ENCODE measurements at places on chromosomes 5 and 9. TPM values are rescaled to one million over a fixed set of nuclear protein-coding genes. Genes with fewer than 3 reads are reported as not detected.

Gene ADAMTS16
- total RNA-seq, result 12.3 TPM

Gene ZNF367
- 6.7 TPM for total RNA-seq

Gene LIX1
- total RNA-seq, result 40.5 TPM

Gene C9orf43
- 0.88 TPM for total RNA-seq

Gene ZNF462
- total RNA-seq, result 47.6 TPM

Gene SLC25A2
- not detected for total RNA-seq

Gene GTF3C5
- total RNA-seq, result 57.5 TPM

Gene ENG
- total RNA-seq, result 6.3 TPM

Gene GKAP1
- total RNA-seq, result 15.9 TPM

Gene CD74
- total RNA-seq, result 96.3 TPM

Gene NCS1
- total RNA-seq, result 95.2 TPM

DNA sequence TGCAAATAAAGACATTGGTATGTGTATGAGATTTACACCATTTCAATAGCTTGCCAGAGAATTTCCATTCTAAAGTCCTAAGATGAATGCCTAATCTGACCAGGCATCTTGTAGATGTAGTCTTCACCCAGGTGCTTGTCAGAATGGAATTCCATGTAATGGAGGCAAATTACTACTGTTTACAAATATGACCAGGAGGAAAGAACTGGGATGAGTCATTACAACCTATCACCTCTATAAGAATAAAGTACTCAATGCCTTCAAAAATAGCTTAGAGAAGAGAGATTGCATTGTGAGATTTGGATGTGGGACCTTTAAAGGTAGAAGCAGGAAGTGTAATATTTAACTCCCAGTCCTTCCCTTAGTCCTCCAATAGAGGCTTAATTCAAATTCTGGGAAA, 507.0 kb upstream of the PTGER4 start:
- no peak overlapping the region for H3K27ac ChIP-seq
- DNase-seq, result no peak
- no peaks in the 10 kb centered on the region for H3K36me3 ChIP-seq
- H3K27me3 ChIP-seq, result no peaks in the 10 kb centered on the region
- H3K4me3 ChIP-seq, result no peak overlapping the region

- peaks cover 18% of the 10 kb centered on the region for H3K36me3 ChIP-seq
- no peaks in the 10 kb centered on the region for H3K27me3 ChIP-seq
- H3K4me1 ChIP-seq, result no peaks in the 10 kb centered on the region
These were observed 16.7 kb downstream of the ATPSCKMT start for GRCh38 chr5:10233011-10233410.

- H3K4me3 ChIP-seq, result no peak overlapping the region
- no peak for DNase-seq
- H3K36me3 ChIP-seq, result no peaks in the 10 kb centered on the region
- H3K27me3 ChIP-seq, result no peaks in the 10 kb centered on the region
These were observed 17.2 kb downstream of the EBF1 start for GRCh38 chr5:159082474-159082873.

DNA sequence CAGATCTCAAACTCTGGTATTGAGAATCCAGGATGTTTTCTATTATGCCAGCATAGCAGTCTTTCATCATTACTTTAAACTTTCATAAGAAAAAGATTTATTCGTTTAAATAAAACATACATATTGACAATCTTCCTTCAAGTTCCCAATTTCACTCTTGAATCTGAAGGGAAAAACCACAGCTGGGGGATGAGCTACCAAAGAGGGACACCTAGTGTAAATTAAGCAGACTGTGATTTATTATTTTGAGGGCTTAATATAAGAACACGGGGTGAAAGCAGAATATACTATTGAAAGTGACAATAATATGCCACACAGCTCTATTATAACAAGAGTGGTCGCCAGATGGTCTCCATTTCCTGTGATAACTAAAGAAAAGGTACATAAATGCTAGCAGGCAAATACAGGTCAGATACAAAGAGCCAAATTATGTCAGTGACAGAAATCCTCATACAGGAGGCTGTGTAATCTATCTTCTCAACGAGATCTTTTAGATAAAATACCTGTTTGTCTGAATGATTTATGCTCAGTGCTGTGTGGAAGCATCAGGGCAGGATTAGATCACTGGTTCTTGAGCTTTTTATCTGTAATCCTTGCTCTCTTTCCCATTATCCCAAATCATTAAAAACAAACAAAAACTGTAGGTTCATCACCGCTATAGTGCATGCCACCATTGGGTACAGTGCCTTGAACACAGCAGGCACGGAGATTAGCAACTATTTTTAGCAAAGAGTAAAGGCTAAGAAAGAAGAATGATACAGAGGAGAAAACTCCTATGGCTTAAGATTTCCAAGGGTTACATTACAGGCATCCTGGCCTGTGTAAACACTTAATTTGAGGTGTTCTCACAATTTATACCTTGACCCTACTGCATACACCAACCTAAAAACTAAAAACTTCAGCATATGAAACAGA, 116.6 kb downstream of the DROSHA start:
- H3K27me3 ChIP-seq, result no peaks in the 10 kb centered on the region
- no peak overlapping the region for H3K27ac ChIP-seq
- H3K36me3 ChIP-seq, result peaks cover 15% of the 10 kb centered on the region
- peaks cover 6% of the 10 kb centered on the region for H3K4me1 ChIP-seq
- H3K4me3 ChIP-seq, result no peak overlapping the region

- no peak for DNase-seq
- H3K27ac ChIP-seq, result no peak overlapping the region
- H3K4me3 ChIP-seq, result no peak overlapping the region
- peaks cover 67% of the 10 kb centered on the region for H3K36me3 ChIP-seq
These were observed 25.4 kb downstream of the EXOC3 start for GRCh38 chr5:468401-468800.

- no peak for DNase-seq
- H3K4me1 ChIP-seq, result peaks cover 15% of the 10 kb centered on the region
- no peaks in the 10 kb centered on the region for H3K36me3 ChIP-seq
- H3K27me3 ChIP-seq, result peaks cover 68% of the 10 kb centered on the region
- no peak overlapping the region for H3K27ac ChIP-seq
These were observed 27.4 kb downstream of the LHX2 start for GRCh38 chr9:124038790-124039633.

GRCh38 chr9:108049671-108050494, 560.3 kb upstream of the KLF4 start:
- H3K4me3 ChIP-seq, result no peak overlapping the region
- no peaks in the 10 kb centered on the region for H3K36me3 ChIP-seq
- H3K27ac ChIP-seq, result no peak overlapping the region

GRCh38 chr9:122479062-122479461, 1.3 kb upstream of the OR1J1 start:
- peaks cover 5% of the 10 kb centered on the region for H3K27me3 ChIP-seq
- no peak overlapping the region for H3K27ac ChIP-seq
- H3K4me1 ChIP-seq, result no peaks in the 10 kb centered on the region
- H3K4me3 ChIP-seq, result no peak overlapping the region
- DNase-seq, result peak; percentile 21

DNA sequence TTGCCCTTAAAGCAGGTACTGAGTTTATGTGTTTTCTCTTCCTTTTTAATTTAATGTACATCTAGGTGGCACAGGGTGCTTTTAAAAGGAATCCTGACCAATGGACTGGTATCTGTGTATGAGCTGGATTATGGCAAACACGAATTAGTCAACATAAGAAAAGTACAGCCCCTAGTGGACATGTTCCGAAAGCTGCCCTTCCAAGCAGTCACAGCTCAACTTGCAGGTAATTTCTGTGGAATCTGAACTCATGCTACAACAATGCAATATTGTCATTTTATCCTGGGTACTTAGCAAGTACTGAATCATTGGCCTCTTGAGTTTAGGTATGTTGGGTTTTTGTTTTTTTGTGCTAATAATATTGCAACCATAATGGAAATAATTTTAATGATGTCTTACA, 14.4 kb upstream of the TMOD1 start:
- no peak overlapping the region for H3K4me3 ChIP-seq
- DNase-seq, result no peak
- no peak overlapping the region for H3K27ac ChIP-seq
- peaks cover 2% of the 10 kb centered on the region for H3K36me3 ChIP-seq
- H3K27me3 ChIP-seq, result no peaks in the 10 kb centered on the region

GRCh38 chr9:20683351-20684034, 566 bp upstream of the FOCAD start:
- peak overlapping the region; percentile 81 for H3K27ac ChIP-seq
- no peaks in the 10 kb centered on the region for H3K27me3 ChIP-seq
- no peaks in the 10 kb centered on the region for H3K36me3 ChIP-seq
- DNase-seq, result no peak

DNA sequence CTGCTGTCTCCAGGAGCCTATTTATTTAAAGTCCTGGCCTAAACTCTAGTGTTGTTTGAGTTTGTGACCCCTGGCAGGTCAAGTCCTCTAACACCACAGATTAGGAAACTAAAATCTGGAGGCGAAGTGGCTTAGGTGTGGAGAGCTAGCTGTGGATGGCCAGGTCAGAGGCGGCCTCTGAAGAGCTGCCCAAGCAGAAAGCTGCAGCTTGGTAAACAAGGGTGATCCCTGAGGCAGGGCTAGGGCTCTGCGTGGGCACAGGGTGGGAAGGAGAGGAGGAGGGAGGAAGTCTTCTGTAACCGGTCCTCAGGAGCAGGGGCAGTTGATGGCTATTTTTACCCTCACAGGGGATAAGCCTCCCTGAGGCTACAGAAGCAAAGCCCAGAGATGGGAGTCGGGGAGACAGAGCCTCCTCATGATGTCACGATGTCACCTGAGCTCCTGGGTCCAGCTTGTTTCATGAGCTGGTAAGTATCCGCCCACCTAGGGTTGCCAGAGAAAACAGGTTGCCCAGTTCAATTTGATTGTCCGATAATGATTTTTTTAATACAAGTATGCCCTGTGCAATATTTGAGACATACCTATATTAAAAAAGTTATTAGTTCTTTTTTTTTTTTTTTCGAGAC, 25.9 kb upstream of the BOD1 start:
- no peaks in the 10 kb centered on the region for H3K27me3 ChIP-seq
- peaks cover 52% of the 10 kb centered on the region for H3K4me1 ChIP-seq
- no peaks in the 10 kb centered on the region for H3K36me3 ChIP-seq
- DNase-seq, result no peak

DNA sequence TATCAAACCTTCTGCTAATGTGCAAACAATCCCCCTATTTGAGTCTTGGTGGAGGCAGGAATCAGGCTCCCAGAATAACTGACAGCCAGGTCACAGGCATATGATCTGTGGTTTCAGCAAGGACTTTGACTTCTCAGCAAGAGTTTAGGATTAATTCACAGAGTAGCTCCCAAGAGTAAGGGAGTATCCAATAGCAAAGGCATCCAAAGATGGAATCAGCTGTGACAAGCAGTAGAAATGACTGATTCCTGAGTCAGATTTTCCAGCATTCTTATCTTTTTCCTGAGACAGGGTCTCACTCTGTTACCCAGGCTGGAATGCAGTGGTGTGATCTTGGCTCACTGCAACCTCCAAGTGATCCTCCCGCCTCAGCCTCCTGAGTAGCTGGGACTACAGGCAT, 108.3 kb downstream of the EPB41L4A start:
- no peak for DNase-seq
- H3K27ac ChIP-seq, result no peak overlapping the region
- no peaks in the 10 kb centered on the region for H3K4me1 ChIP-seq
- H3K27me3 ChIP-seq, result no peaks in the 10 kb centered on the region
- no peaks in the 10 kb centered on the region for H3K36me3 ChIP-seq

DNA sequence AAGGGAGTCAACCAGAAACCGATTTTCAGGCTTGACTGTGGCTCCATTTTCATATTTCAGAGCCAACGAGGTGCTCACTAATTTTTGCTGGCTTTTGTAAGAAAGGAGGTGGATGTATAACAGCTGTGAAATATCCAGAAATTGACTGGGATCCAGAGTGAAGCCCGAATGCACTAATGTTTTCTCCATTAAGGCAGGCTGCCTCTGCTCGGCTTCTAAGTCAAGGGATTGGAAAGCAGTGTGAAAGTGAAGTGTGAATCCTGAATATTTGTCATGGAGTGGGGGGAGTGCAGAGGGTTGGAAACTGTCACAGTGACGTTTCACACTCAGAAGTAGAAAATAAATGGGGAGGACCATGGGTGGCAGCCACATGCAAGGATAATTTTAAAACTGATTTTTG, 237.4 kb downstream of the GOLPH3 start:
- H3K4me1 ChIP-seq, result no peaks in the 10 kb centered on the region
- no peaks in the 10 kb centered on the region for H3K27me3 ChIP-seq
- no peak for DNase-seq
- H3K4me3 ChIP-seq, result no peak overlapping the region
- no peaks in the 10 kb centered on the region for H3K36me3 ChIP-seq

DNA sequence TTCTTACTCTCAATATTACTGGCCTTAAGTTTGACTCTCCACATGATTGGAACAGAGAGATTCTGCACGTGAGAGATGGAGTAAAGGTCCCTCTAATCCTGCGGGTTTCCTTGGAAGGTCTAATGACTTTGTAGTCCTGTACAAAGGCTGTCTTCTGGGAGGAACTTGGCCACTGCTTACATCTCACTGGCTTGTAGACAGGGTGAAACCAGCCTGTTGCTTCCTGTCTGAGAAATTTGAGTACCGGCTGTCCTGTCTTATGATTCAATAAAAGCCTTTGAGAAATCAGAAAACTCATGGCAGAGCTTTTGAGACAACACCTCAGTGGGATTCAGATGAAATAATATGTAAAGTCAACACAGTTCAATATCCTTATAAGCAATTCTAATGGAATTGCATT, 43.0 kb downstream of the IL31RA start:
- no peaks in the 10 kb centered on the region for H3K36me3 ChIP-seq
- no peak overlapping the region for H3K4me3 ChIP-seq
- H3K27ac ChIP-seq, result no peak overlapping the region
- no peak for DNase-seq
- no peaks in the 10 kb centered on the region for H3K27me3 ChIP-seq
- H3K4me1 ChIP-seq, result no peaks in the 10 kb centered on the region

- H3K27me3 ChIP-seq, result no peaks in the 10 kb centered on the region
- H3K27ac ChIP-seq, result no peak overlapping the region
These were observed 991.4 kb downstream of the PTPRD start for GRCh38 chr9:9621355-9621940.

DNA sequence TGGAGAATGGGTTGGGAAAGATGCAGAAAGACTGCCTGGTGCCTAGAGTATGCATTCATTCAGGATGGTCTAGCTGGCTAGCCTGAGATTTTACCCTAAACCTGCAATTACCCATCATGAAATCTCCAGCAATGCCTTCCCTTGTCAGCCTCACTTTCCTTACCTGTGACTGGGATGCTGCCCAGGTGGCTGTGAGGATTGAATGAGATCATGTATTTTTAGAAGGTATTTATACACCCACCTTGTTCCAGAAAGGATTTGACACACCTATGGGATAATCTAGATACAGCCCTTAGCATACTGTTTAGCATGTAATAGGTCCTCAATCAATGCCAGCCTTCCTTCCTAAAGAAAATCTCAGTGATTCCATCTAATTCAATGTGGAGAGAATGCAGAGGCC, 561.4 kb downstream of the CDK5RAP2 start:
- H3K4me3 ChIP-seq, result no peak overlapping the region
- no peak overlapping the region for H3K27ac ChIP-seq
- no peak for DNase-seq
- no peaks in the 10 kb centered on the region for H3K36me3 ChIP-seq

DNA sequence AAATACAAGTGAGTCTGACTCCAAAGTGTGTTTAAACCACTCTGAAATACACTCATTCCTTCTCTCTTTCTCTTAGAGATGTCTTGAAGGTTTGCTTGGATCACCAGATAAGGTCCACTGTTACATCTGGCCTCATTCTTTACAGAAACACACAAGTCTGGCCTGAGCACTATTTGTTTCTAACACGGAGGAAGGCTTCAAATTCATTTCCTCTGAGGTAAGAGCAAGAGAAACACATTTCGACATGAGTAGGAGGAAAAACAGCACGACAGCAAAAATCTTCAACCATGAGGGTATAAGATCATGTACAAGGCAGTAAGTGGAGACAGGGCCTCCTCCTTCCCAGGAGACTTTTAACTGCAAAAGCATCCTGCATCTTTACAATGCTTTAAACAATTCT, 8.0 kb downstream of the SIL1 start:
- H3K4me1 ChIP-seq, result no peaks in the 10 kb centered on the region
- no peaks in the 10 kb centered on the region for H3K27me3 ChIP-seq
- H3K27ac ChIP-seq, result peak overlapping the region; percentile 53
- H3K36me3 ChIP-seq, result peaks cover 2% of the 10 kb centered on the region
- DNase-seq, result no peak

All from spinal cord (tissue), 10 donors.